ENCODE measurements at places on chromosomes 4 and X. TPM values are rescaled to one million over a fixed set of nuclear protein-coding genes. Genes with fewer than 3 reads are reported as not detected.

GIMD1 gene
- not detected for total RNA-seq

DNA sequence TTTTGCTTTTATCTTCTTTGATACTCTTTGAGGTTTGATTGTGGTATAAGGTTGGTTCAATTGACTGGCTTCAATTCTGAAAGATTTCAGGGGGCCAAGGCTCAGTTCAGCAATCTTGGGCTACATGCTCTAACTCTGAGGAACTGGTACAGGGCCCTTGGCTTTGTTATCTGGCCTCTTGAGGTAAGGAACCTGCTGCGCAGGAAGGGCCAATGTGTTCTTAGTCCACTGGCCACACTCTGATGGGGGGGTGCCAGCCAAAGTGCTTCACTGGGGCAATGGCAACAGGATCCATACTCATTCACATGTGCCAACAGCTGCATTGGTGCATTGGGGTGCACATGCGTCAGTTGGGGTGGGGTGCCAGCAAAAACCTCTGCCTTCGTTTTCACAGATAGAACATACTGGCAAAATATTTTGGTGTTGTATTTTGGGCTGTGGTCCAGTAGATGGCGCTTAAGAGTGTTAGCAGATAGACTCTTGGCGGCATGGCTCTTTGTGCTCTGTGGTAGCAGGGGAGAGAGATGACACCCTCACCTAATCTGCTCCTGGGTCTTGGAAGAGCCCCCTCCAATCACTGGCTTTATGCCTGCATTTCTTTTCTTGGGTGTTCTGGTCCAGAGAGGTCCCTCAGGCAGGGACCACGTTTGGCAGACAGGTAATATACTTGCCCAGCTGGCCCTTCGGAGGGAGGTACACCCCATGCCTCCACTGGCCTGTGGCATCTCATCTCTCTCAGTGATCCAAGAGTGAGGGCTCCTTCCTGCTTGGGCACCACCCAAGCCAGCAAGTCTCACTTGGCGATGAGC lies 42.9 kb downstream of the NDST3 start:
- H3K27ac ChIP-seq = no peak overlapping the region
- DNase-seq = peak; percentile 2
- no peaks in the 10 kb centered on the region for H3K27me3 ChIP-seq
- no peak overlapping the region for H3K4me3 ChIP-seq
- no peaks in the 10 kb centered on the region for H3K36me3 ChIP-seq

GRCh38 chrX:153411988-153412574 lies 809 bp downstream of the ZFP92 start:
- DNase-seq = no peak
- peak overlapping the region; percentile 45 for H3K4me3 ChIP-seq
- H3K36me3 ChIP-seq = no peaks in the 10 kb centered on the region
- H3K27me3 ChIP-seq = no peaks in the 10 kb centered on the region
- H3K27ac ChIP-seq = no peak overlapping the region

SLC16A2 gene
- total RNA-seq = not detected

GYPE gene
- total RNA-seq = 4.7 TPM

- H3K27me3 ChIP-seq = no peaks in the 10 kb centered on the region
- DNase-seq = no peak
- no peak overlapping the region for H3K27ac ChIP-seq
- no peaks in the 10 kb centered on the region for H3K4me1 ChIP-seq
- no peak overlapping the region for H3K4me3 ChIP-seq
- H3K36me3 ChIP-seq = no peaks in the 10 kb centered on the region
Measured at GRCh38 chrX:135437867-135438733, 16.4 kb downstream of the SMIM10L2A start.

DNA sequence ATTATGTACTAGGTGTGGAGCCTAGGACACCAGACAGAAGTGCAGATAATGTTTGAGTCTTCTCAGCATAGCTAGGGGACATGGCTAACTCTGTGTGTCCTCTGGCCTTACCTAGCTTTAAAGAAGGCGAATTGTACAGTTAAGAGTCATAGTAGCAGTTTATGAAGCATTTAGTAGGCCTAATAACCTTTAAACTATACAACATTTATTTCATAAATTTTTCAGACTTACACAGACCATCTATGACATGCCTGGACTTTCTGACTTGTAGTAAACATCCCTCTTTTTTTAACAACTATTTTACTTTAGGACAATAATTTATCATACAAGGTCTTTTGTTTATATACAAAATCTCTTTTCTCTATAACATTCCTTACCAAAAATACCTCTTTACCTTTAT lies 37.4 kb downstream of the ETNPPL start:
- no peak overlapping the region for H3K4me3 ChIP-seq
- no peak for DNase-seq

GRCh38 chrX:38216642-38217041 lies 4.0 kb downstream of the SRPX start:
- H3K36me3 ChIP-seq = no peaks in the 10 kb centered on the region
- peaks cover 18% of the 10 kb centered on the region for H3K27me3 ChIP-seq
- no peak for DNase-seq
- peaks cover 6% of the 10 kb centered on the region for H3K4me1 ChIP-seq
- H3K4me3 ChIP-seq = no peak overlapping the region

- H3K4me1 ChIP-seq = no peaks in the 10 kb centered on the region
Measured at GRCh38 chr4:85107553-85107952, 141.1 kb upstream of the WDFY3 start.

Measured in B cell (primary cell).